ENCODE measurements at places on chromosomes 13 and 19.

DNA sequence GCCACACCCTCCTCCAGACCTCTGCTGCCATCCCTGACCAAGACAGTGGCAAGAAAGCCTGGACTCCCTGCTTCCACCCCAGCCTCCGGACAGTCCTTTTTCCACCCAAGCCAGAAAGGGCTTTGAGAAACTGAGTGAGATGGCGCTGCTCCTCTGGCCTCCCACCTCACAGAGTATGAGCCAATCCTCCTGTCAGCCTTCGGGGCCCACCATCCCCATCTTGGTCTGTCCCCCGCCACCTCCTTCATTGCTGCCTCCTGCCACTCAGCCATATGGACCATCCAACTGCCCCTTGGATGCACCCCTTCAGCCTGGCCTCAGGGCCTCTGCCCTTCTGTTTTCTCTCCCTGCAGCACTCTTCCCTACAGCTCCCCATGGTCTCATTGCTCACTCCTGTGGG lies 125.7 kb downstream of the CRYL1 start:
- DNase-seq = no peak

DNA sequence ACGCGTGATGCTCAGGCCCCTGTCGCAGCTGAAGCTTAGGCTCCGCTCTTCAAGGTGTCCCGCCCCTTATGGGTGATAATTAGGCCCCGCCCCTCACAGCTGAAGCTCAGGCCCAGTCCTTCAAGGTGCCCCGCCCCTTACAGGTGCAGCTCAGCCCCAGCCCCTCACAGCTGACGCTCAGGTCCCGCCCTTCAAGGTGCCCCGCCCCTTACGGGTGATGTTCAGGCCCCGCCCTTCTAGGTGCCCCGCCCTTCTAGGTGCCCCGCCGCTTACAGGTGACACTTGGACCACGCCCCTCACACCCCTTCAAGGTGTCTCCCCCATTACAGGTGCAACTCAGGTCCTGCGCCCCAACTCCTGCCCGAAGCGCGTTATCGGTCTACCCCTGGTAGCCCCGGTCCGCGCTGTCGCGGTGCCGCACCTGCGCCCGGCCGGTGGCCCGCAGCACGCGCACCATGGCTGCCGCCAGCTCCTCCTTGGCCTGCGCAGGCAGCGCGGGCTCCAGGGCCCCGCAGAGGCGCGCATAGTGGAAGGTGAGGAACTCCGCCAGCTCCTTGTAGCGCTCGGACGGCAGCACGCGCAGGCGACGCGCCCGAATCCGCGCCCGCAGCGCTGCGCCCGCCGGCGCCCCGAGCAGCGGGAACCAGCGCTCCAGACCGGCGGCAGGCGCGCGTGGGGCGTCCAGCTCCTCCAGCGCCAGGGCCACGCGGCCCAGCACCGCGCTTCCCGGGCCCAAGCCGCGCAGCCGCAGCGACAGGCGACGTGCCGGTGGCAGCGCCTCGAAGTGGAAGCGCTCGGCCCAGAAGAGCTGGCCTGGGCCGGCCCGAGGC lies 7.3 kb downstream of the RASAL3 start:
- DNase-seq = no peak

DNA sequence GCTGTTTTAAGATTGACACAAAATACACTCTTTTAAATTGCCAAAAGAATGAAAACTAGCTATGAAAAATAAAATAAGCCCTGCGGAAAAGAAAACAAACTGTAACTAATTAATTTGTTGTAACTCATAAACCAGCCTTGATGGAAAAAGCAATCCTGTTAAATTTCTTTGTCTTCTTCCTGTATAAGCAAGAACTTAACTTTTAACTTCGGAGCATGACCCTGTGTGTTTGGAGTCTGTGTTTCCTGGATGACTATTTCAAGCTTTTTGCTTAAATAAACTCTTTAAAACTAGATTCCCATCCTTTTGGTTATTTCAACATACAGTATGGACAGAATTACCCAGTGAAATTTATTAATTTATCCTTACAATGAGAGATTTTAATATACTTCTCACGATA lies 122.6 kb downstream of the TNFRSF19 start:
- DNase-seq = no peak

DNA sequence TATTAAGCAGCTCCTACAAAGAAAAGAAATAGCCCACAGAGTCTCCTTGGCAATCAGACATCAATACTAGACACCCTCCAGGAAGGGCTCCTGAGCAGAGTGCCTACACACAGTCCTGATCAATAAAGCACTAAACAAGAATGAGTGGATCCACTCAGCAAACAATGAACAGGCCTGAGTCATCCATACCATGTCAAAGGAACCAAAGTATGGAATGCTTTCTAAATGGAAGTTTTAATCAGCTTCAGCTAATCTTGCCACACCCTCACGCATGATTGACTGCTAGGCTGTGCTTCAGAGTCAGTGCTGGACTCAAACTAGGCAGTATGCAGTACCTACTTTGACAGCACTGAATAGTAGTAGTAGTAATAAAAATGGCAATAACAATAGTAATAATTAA lies 392.7 kb upstream of the HTR2A start:
- no peak for DNase-seq

GRCh38 chr13:94382517-94382916 lies 97.0 kb downstream of the DCT start:
- no peak for DNase-seq

- no peak for DNase-seq
Measured at GRCh38 chr13:25181597-25181996, 9.5 kb upstream of the AMER2 start.

DNA sequence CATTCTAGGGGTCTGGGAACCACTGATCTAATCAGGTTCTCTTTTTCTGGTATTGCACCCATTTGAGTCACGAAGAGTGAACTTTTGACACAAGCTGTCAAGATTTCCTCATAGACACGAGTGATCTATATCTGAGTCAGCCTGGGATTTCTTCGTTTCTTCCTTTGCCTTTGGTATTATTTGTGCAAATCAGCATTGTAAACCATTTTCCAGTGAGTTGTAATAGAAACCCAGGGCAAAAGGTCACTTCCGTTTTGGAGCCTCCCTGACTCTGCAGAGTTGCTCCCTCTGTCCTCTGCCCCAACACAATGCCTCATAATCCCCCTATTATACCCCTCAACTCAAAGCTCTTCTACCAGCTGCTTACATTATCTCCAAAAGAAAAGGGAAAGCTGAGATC lies 615.1 kb downstream of the EFNB2 start:
- DNase-seq = no peak

- DNase-seq = no peak
Measured at GRCh38 chr13:112058941-112059340, 8.0 kb upstream of the SOX1 start.

- no peak for DNase-seq
Measured at GRCh38 chr19:31530781-31531180, 181.5 kb upstream of the TSHZ3 start.

GRCh38 chr19:3708207-3708931 lies at the start of gene TJP3:
Gene TJP3 (plus strand): TSS chr19:3708384. CDS start chr19:3728433, 20,049 bp downstream.
- no peak for DNase-seq

- peak; percentile 71 for DNase-seq
Measured at GRCh38 chr13:44918326-44919103, 70.8 kb downstream of the NUFIP1 start.

- DNase-seq = no peak
Measured at GRCh38 chr13:39036212-39036611, 1.7 kb downstream of the PROSER1 start.

- DNase-seq = no peak
Measured at GRCh38 chr19:14002571-14003250, 3.4 kb downstream of the RFX1 start.

GRCh38 chr19:966485-967088 lies 17.6 kb upstream of the WDR18 start:
- DNase-seq = no peak

GRCh38 chr19:43286096-43286495 lies 16.8 kb upstream of the PSG9 start:
- DNase-seq = no peak

DNA sequence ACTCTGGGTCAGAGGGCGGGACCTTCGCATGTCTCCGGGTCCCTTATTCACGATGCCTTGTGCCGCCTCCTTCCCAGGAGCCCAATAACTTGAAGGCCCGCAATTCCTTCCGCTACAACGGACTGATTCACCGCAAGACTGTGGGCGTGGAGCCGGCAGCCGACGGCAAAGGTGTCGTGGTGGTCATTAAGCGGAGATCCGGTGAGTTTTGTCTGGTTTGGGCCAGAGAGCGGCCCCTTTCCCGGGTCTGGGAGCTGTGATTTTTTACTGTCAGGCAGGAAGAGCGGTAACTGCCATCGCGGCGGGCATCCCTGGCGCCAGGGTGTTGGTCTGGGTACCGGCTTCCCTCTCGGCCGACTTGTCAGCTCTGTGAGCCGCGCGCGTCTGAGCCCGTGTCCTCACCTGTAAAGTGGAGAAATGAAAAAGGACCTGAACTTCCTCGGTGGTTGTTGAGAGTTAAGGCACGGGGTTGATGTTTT lies 800 bp downstream of the RPL28 start:
- DNase-seq = no peak

- peak; percentile 52 for DNase-seq
Measured at GRCh38 chr13:80342471-80343371, 1.8 kb upstream of the SPRY2 start.

- no peak for DNase-seq
Measured at GRCh38 chr13:27673911-27674310, 52.2 kb downstream of the POLR1D start.

DNA sequence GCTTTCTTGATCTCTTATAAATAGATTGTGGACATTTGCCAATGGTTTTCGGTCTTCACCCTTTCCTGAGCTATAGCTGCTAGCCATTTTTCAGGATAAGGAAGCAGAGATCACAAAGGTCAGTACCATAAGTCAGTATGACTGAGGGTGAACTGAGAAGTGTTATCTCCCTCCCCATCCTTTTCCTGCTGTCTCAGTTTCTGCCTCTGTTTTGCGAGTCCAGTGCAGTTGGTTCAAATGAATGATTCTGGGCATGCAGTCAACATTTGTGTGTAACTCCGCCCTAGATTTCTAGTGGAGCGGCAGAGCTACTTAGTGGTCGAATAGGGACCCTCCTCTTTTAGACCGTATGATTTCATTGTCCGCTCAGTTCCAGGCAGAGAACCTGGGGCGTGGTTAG lies 460.8 kb upstream of the ARGLU1 start:
- no peak for DNase-seq

DNA sequence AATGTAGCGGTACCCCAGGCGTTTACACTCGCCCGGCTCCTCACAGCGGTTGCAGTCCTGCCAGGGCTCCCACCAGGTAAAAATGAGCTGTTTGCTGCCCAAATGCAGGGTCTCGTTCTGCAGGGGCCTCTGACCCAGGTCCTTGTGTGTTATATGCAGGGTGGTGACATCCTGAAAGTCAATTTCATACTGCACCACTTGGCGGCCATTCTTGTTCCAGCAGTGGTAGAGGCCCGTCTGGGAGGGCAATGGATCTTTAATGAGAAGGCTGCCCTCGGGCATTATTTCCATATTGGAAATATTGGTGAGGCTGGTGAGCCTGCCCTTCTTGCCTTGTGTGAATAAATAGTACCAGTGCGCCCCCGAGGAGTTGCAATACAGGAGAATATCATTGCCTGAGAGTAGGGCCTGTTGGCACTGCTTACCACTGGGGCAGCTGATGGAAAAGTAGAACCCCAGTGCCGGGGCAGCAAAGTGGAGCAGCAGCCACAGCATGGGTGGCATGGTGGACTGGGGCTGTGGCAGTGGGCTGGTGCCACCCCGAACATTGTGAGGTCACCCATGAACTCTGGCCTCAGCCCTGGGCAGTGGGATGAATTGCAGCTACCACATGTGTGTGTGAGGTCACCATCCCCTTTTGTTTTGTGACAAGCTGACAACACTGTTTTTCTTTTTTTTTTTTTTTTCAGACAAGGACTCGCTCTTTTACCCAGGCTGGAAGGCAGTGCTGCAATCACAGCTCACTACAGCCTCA lies at the start of gene FAM187B:
Gene FAM187B (minus strand): TSS at position 563 of the 754 bp plus-strand sequence. CDS start 59 bp downstream, at position 504.
- DNase-seq = no peak

- DNase-seq = no peak
Measured at GRCh38 chr13:68125087-68125480, 894.9 kb upstream of the PCDH9 start.

GRCh38 chr19:17092696-17093095 lies 17.1 kb downstream of the MYO9B start:
- DNase-seq = no peak

DNA sequence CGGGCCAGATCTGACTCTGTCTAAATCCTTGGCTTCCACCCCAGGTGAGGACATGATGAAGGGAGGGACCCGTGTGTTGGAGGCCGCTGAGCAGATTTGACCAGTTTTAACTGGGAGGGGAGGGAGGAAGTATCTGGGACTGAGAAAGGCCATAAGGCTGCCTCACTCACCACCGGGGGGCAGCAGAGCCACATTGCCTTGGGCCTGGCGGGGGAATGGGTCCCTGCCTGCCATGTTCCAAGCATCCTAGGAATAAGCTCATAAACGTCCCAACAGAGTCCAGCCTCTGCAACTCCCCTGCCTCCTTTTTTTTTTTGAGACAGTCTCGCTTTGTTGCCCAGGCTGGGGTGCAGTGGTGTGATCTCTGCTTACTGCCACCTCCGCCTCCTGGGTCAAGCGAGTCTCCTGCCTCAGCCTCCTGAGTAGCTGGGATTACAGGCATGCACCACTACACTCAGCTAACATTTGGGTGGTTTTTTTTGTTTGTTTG lies 15.5 kb downstream of the MAST3 start:
- peak; percentile 52 for DNase-seq

GRCh38 chr19:4633140-4633967 lies 6.0 kb upstream of the TNFAIP8L1 start:
- DNase-seq = no peak

GRCh38 chr19:45376045-45376724 lies 5.8 kb upstream of the ERCC2 start:
- no peak for DNase-seq

- DNase-seq = peak; percentile 65
Measured at GRCh38 chr19:7340959-7341837, 7.5 kb upstream of the ARHGEF18 start.

DNA sequence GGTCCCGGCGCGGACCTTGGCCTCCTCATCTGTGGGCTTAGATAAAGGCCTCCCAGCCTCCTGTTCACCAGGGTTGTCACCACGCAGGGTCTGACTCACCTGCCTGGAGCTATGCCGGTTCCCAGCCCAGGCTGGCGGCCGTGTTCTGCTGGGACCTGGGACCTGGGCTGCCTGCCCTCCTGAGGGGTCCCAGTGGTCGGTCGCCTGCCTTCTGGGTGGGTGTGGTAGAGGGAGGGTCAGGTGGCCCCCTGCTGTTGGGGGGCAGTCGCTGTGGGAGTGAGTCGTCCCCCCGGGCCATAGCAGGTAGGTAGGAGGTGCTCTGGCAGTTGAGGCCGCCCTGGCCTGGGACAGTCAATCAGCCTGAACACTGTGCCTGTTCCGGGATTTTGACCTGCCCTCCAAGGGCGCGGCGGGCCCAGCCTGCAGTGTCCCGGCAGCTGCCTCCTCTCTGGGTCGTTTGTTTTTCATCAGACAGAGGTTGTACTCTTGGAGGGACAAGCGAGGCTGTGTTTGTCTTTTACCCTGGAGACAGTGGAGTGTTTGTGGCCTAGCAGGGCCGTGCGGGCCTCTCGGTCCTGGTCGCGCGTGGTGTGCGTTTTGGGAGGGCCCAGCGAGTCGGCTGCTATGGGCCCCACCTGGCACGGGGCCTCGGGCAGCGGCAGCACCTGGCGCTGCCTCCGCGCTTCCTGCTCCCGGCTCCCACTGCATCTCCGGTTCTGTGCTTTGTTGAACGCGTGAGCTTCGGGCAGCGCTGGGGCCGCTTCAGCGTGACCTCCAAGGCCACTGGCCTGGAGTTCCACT lies 2.6 kb downstream of the ADAT3 start:
- no peak for DNase-seq
